ENCODE measurements at places on chromosomes 1 and 21. TPM values are rescaled to one million over a fixed set of nuclear protein-coding genes. Genes with fewer than 3 reads are reported as not detected.

GRCh38 chr1:12415038-12415466 lies 185.2 kb downstream of the VPS13D start:
- H3K27ac ChIP-seq, result peak overlapping the region; percentile 26
- no peak overlapping the region for H3K4me3 ChIP-seq
- peaks cover 83% of the 10 kb centered on the region for H3K36me3 ChIP-seq
- no peak for DNase-seq
- H3K27me3 ChIP-seq, result no peaks in the 10 kb centered on the region

DNA sequence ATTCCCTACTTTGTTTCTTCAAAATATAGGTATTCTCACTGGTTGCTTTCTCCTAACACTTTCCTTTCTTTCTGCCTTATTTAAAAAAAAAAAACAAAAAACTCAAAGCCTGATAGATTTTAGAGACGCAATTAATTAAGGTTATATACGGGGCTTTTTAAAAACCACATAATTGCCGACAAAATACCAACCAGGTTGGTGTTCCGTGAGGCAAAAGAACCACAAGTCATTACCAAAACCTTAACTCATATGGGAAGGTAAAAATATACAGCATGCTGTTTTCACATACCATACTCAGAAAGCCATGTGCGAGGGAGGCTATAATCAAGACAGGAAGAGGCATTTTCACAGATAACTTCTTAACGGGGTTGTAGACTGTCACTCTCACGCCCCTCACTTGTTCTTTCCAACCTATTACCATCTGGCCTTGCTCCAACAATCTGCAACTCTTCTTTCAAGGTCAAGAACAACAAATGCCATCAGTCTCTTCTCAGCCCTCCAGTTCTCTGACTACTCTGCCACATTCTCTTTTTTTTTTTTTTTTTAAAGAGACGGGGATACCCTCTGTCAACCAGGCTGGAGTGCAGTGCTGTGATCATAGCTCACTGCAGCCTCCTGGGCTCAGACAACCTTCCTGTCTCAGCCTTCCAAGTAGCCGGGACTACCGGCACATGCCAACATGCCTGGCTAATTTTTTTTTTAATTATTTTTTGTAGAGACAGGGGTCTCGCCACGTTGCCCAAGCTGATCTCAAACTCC lies 102.6 kb downstream of the APP start:
- H3K4me1 ChIP-seq, result peaks cover 36% of the 10 kb centered on the region
- no peak overlapping the region for H3K4me3 ChIP-seq
- no peak for DNase-seq

DNA sequence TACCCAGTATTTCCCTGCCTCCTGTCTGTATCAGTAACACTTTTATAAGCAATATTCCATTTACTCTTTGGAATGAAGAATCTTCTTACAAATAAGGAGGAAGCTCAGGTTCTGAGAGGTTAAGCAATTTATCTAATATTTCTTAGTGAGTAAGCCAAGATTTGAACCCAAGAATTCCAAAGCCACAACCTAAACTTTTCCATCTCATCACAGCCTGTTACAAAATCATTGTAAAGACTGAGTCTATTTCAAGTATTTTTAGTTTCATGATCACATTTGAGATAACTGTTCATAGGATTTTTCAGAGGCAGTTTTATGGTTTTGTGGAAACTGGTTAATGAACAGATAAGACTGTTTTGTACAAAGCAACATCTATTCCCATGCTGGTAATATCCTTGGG lies 29.8 kb upstream of the HHAT start:
- DNase-seq, result no peak
- H3K27ac ChIP-seq, result no peak overlapping the region
- no peaks in the 10 kb centered on the region for H3K4me1 ChIP-seq
- no peak overlapping the region for H3K4me3 ChIP-seq
- H3K36me3 ChIP-seq, result no peaks in the 10 kb centered on the region

DNA sequence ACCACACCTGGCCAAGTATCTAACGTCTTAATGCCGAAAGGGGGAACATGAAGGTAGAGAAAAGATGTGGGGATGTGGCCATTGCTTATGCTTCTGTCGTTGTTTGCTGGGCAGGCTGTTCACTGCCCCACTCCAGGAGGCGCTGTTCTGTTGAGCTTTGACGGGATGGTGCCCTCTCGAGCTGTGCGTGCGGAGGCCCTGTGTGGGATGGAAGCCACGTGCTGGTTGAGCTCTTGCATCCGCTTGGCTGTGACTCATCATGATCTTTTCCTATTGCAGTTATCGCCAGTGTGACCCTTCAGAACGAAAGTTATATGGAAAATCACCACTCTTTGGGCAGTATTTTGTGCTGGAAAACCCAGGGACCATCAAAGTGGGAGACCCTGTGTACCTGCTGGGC lies 26.3 kb downstream of the MTARC1 start:
- no peak overlapping the region for H3K27ac ChIP-seq
- no peak overlapping the region for H3K4me3 ChIP-seq
- DNase-seq, result no peak
- H3K4me1 ChIP-seq, result peaks cover 4% of the 10 kb centered on the region
- H3K27me3 ChIP-seq, result no peaks in the 10 kb centered on the region
- H3K36me3 ChIP-seq, result no peaks in the 10 kb centered on the region

- no peaks in the 10 kb centered on the region for H3K27me3 ChIP-seq
- peaks cover 11% of the 10 kb centered on the region for H3K36me3 ChIP-seq
- peak overlapping the region; percentile 7 for H3K4me3 ChIP-seq
Measured at GRCh38 chr1:214445199-214445598, 106.2 kb downstream of the PTPN14 start.

DNA sequence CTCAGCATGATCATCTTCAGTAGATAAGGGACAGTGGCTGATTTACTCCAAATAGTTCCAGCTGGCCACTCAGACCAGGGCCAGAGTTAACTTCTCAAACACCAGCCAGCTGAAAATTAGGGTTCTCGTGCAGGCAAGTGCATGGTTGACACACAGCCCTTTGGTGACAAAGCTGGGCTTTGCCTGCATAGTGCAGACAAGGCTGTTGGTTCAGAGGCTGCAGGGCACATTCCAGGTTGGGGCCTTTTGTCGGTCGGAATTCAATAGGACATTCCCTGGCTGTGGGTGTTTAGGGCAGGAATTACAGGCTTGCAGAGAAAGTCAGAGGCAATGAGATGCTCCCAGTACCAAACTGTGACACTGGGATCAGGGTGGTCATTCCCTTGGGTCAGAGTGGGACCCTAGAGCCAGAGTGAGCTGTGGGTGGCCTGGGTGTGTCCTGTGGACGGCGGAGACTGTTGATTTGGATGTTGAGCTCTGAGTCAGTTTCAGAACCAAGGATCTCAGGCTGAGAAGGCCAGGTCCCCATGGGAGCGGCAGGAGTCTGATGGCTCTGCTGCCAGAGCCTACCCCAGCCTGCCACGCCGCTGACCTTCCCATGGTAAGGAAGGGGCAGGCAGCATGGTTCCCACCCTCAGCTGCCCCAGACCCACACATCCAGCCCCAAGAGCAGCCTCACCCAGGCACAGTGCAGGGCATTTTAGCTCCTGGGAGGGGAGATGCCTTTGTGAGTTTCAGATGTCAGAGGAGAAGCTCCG lies 56.2 kb downstream of the STUM start:
- H3K4me1 ChIP-seq, result peaks cover 3% of the 10 kb centered on the region
- no peaks in the 10 kb centered on the region for H3K36me3 ChIP-seq
- no peak for DNase-seq
- H3K27ac ChIP-seq, result no peak overlapping the region

DNA sequence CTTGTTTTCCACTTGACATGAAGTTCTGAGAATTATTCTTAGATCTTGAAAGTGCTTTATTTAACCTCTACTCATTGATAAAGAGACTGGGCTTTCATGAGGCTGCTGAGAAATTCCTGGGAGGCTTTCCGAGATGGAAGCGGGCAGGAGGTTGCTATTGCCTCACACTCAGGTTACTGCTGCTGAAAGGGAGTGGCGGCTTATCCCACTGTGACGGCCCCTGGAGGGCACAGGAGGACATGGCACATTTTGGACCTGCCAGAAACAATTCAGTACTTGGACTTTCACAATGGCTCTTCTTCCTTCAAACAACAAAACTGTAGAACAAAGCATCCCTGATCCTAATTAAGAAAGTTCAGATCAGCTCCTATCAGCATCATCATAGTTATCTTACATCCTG lies 16.2 kb upstream of the MARK1 start:
- H3K36me3 ChIP-seq, result no peaks in the 10 kb centered on the region
- no peaks in the 10 kb centered on the region for H3K4me1 ChIP-seq
- H3K27ac ChIP-seq, result no peak overlapping the region
- DNase-seq, result peak; percentile 27
- H3K27me3 ChIP-seq, result no peaks in the 10 kb centered on the region

DNA sequence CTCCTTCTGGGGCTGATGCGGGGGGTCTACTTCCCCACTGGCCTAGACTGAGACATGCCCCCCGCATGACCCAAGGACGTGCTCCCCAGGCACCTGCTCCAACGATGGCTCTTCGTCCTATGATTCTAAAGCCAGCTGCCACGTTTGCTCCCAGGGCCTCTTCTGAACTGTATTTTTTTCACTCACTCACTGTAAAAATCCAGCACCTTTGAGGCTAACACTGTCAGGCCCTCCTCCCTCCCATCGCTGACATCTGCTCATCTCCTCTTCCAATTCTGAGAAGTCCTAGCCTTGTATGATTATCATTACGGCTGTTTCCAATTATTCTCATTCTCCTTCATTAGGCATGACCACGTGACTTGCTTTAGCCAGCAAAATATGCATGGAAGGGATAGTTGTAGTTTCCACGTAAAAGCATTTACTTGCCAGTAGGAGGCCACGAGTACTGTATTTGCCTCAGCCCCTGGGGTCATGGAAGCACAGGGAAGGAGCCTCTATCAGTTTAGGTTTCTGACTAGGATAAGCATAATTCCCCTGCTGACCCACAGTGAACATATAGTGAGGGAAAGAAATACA lies 19.1 kb upstream of the EDN2 start:
- no peak overlapping the region for H3K27ac ChIP-seq
- no peaks in the 10 kb centered on the region for H3K27me3 ChIP-seq
- H3K4me3 ChIP-seq, result no peak overlapping the region
- DNase-seq, result no peak
- peaks cover 10% of the 10 kb centered on the region for H3K4me1 ChIP-seq
- peaks cover 1% of the 10 kb centered on the region for H3K36me3 ChIP-seq

DNA sequence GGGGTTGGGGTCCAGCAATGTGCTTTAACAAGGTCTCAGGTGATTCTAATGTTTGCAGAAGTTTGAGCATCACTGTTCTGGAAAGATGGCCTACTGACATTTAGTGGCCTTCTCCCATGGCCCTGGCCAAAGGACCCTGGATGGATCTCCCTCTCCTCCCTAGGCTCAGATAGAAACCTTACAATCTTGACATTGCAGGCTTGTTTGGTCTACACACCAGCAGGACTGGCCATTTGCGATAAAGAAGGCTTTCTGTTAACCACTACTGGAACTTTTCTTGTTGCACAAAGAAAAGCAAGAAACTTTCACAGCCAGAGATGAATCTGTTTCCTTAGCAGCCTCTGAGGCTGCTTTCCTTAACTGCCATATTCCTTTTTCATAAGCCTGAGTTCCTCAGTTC lies 6.2 kb downstream of the DNALI1 start:
- no peak overlapping the region for H3K4me3 ChIP-seq
- peaks cover 6% of the 10 kb centered on the region for H3K4me1 ChIP-seq
- no peak overlapping the region for H3K27ac ChIP-seq
- DNase-seq, result no peak
- peaks cover 41% of the 10 kb centered on the region for H3K36me3 ChIP-seq

GRCh38 chr1:119115736-119116135 lies 24.7 kb downstream of the WARS2 start:
- no peaks in the 10 kb centered on the region for H3K36me3 ChIP-seq
- DNase-seq, result no peak
- no peak overlapping the region for H3K27ac ChIP-seq
- no peaks in the 10 kb centered on the region for H3K27me3 ChIP-seq

DNA sequence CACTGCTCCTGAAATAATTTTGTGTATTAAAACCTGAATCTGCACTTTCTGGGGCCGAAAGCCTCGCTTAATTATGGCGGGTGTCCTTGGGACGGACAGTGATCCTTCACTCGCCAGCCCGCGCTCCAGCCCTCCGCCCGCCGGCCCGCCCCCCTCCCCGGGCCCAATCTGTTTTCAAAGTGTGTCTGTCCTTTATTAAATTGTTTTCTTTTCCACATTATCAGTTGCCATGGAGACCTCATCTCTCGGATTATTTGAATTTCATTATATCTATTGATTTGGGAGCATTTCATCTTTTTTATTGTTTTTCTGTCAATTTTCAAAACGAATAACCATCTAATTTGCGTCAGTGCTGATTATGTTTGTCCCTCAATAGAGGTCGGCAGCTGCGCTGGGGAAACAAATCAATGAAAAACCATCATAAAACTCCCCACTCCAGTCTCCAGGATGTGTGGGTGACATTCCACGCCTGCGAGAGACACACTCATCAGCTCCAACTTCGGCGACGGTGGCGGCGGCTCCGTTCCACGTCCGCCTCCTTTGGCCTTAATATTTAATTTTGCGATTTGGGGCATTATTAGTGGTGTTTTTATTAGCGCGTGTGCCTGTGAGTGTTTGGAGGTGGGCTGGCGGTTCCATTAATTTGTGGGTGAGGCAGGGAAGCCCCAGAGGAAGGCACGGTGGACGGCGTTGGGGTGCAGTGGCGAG lies 123.9 kb downstream of the CASZ1 start:
- H3K27ac ChIP-seq, result no peak overlapping the region
- no peaks in the 10 kb centered on the region for H3K36me3 ChIP-seq
- H3K4me3 ChIP-seq, result no peak overlapping the region

- no peak overlapping the region for H3K27ac ChIP-seq
- peaks cover 3% of the 10 kb centered on the region for H3K4me1 ChIP-seq
- no peak overlapping the region for H3K4me3 ChIP-seq
- H3K36me3 ChIP-seq, result no peaks in the 10 kb centered on the region
Measured at GRCh38 chr1:241422470-241422869, 65.5 kb upstream of the RGS7 start.

GRCh38 chr1:178725466-178726086 lies 532 bp downstream of the RALGPS2 start:
- DNase-seq, result peak; percentile 77
- peaks cover 9% of the 10 kb centered on the region for H3K4me1 ChIP-seq
- no peak overlapping the region for H3K27ac ChIP-seq
- no peaks in the 10 kb centered on the region for H3K36me3 ChIP-seq

DNA sequence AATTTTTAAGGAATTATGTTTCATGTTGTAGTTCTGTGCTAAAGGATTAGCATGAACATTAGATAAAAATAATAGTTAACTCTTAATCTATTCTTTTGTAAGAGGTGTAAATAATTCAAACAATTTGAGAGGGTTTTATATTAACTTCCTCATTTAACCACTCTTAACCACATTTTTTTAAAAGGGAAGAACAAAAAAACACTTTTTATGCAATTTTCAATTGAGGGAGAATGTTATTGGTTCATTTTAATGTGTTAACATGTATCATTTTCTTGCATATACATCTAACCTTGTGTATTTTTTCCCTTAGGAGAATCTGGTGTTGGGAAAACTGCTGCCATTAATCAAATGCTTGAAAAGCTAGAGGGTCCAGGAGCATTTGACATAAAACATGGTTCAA lies 169.0 kb downstream of the LBR start:
- H3K4me3 ChIP-seq, result no peak overlapping the region
- no peak for DNase-seq
- no peaks in the 10 kb centered on the region for H3K4me1 ChIP-seq
- peaks cover 4% of the 10 kb centered on the region for H3K27me3 ChIP-seq

TMEM240 gene
- 0.52 TPM for total RNA-seq

C1orf141 gene
- total RNA-seq, result not detected

THEM5 gene
- total RNA-seq, result not detected

BNIPL gene
- 0.85 TPM for total RNA-seq

SVBP gene
- 7.3 TPM for total RNA-seq

SLC1A7 gene
- total RNA-seq, result not detected

All from activated CD4-positive, alpha-beta T cell treated with anti-CD3 and anti-CD28 coated beads, Interleukin-2, amount 10 ng/mL, durations not matched to agents 24 days and 14 days (primary cell).